CD4-positive, alpha-beta T cell treated with Interleukin-1 beta for 1 hour (primary cell): ENCODE measurements at places on chromosomes 2 and 18.

GRCh38 chr2:67243919-67244318, 153.2 kb upstream of the ETAA1 start:
- DNase-seq = no peak

GRCh38 chr2:70767699-70768589, at the start of gene ADD2:
ADD2 (minus strand) TSS chr2:70768200; CDS start chr2:70706408, 61,792 bp downstream.
- peak; percentile 47 for DNase-seq

DNA sequence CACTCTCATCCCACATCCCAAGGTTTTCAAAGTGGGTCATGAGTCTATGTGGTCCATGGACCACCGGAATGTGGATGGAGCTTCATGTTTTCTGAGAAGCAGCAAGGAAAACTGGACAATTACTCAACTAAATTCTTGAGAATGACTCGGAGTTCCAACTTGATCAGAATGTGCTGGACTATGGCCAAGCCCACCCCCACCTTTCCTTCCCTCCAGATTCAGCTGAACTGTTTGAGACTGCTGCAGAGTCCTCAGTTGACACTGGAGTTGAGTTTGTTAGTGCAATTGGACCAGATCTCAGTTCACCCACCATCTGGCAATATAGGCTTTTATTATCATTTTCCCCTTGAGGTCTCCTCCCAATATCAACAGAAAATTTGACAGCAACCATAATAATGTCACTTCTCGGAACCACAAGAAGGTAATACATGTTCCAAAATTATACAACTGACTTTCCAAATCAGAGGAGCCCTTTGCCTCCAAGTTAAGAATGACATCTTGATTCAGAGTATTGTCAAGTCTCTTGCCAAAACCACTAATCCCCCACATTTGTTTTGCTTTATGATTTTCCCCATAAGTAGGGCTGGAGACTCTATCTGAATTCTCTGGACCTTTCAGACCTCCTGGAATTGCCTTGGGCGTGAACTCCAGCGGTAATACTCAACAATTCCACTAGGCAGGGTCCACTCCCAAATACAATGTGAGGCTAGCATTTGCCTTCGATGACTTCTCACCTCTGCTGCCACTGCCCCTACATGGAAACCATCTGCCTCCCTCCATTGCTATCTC, 8.8 kb downstream of the COL4A4 start:
- DNase-seq = no peak

GRCh38 chr2:54561010-54561409, 104.9 kb downstream of the SPTBN1 start:
- no peak for DNase-seq

- no peak for DNase-seq
Measured at GRCh38 chr18:76573325-76574025, 78.4 kb upstream of the ZNF516 start.
